ENCODE measurements at places on chromosomes 12 and 14.
A peak's percentile ranks its signal among the peaks of the same experiment; 100 is the strongest.

DNA sequence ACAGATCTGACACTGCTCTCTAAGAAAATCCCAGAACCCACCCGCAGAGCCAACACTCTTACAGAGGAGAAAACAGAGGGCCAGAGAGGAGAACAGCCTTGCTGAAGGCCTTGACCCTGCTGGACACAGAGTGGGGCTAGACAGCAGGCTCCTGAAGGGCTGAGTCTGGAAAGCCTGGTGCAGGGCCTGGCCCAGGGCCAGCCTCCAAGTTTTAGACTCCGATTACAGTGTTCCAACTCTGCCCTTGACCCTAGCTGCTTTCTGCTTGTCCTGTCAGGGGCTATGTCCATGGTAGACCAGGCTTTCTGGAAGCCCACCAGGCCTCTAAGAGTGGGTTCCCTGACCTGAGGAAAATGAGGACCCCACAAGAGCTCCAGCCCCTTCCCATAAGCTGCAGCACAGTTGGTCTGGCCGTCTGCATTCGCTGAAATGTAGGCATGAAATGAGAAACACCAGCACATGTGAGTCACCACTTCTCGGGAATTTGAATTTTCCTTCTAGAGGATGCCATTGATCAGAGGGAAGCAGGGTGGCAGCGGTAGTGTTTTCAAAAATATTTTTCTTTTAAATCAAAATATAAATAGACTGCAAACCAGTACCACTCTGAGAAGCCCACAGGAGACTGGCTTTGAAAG is 154.4 kb downstream of the CALM1 start:
- H3K36me3 ChIP-seq = no peaks in the 10 kb centered on the region
- no peaks in the 10 kb centered on the region for H3K4me1 ChIP-seq
- no peak for DNase-seq
- no peaks in the 10 kb centered on the region for H3K27me3 ChIP-seq
- H3K4me3 ChIP-seq = no peak overlapping the region
- no peak overlapping the region for H3K27ac ChIP-seq

GRCh38 chr14:32403021-32403420 is 73.9 kb downstream of the AKAP6 start:
- no peak overlapping the region for H3K27ac ChIP-seq
- no peak overlapping the region for H3K4me3 ChIP-seq
- no peaks in the 10 kb centered on the region for H3K4me1 ChIP-seq
- no peak for DNase-seq
- no peaks in the 10 kb centered on the region for H3K36me3 ChIP-seq

- DNase-seq = no peak
- no peak overlapping the region for H3K27ac ChIP-seq
- no peaks in the 10 kb centered on the region for H3K4me1 ChIP-seq
- no peak overlapping the region for H3K4me3 ChIP-seq
- H3K36me3 ChIP-seq = no peaks in the 10 kb centered on the region
Observed at GRCh38 chr12:43655586-43655985, 103.0 kb downstream of the PUS7L start.

DNA sequence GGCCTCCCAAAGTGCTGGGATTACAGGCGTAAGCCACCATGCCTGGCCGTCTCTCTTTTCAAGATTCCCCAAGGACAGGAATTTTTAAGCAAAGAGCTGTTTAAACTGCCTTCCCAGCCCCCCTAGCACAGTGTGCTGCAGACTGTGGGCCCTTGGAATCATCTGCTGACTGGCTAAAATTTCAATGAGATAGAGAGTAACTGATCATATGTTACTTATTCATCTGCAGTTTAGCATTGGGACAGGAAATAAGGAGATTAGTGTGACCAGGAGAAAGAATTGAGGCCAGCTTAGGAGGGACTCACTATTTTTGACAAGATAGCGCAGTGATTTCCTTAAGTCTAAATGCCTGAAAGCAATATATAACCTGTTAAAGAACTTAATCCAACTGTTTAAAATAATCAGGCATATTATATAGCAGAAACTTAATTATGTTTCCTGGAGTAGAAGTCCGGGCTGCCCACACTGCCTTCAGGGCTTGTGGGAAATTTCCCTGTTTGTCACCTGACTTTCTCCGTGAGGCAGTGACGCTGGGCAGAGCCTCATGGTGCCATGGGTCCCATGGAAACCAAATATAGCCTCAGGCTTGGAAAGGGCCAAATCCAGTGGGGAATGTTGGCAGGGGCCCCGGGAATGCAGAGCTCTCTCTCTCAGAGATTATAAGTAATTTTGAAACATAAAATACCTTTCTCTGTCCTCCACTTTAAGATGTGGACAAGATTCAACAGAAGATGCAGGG is 22.8 kb upstream of the CEBPE start:
- H3K4me1 ChIP-seq = peaks cover 21% of the 10 kb centered on the region
- DNase-seq = no peak
- H3K27me3 ChIP-seq = no peaks in the 10 kb centered on the region
- peaks cover 10% of the 10 kb centered on the region for H3K36me3 ChIP-seq
- H3K27ac ChIP-seq = no peak overlapping the region

DNA sequence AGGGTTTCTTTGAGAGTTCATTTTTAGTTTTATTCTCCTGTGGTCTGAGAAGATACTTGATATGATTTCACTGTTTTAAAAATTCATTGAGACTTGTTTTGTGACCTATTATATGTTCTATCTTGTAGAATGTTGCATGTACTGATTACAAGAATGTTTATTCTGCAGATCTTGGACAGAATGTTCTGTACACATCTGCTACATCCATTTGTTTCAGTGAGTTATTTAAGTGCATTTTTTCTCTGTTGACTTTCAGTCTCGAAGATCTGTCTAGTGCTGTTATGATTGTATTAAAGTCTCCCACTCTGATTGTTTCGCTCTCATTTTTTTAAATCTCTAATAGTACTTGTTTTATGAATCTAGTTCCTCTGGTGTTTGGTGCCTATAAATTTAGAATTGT is 1319.8 kb downstream of the TMEM121 start:
- H3K4me1 ChIP-seq = peaks cover 9% of the 10 kb centered on the region
- peak overlapping the region; percentile 89 for H3K27ac ChIP-seq
- H3K27me3 ChIP-seq = no peaks in the 10 kb centered on the region
- no peaks in the 10 kb centered on the region for H3K36me3 ChIP-seq
- DNase-seq = no peak

DNA sequence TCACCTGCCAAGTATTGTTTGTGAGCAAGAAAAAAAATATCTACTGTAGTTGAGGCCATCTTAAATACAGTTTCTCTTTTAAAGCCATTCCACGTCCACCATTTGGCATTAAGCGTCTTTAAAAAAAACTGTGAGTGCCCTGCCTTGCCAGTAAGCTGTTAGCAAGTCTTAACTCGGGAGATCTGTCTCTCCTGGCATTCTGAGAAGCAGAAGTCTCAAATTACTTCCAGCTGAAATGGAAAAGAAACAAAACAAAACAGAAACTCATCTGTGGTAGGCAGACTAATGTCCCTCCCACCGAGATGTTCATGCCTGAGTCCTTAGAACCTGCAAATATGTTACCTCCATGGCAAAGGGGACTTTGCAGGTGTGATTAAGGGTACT is 126.2 kb downstream of the CRADD start:
- peaks cover 18% of the 10 kb centered on the region for H3K4me1 ChIP-seq
- H3K27me3 ChIP-seq = no peaks in the 10 kb centered on the region
- no peaks in the 10 kb centered on the region for H3K36me3 ChIP-seq
- H3K4me3 ChIP-seq = no peak overlapping the region
- no peak for DNase-seq
- H3K27ac ChIP-seq = peak overlapping the region; percentile 71

Measured in upper lobe of left lung (tissue), 6 donors.